Lower lobe of right lung (tissue), 2 donors: ENCODE measurements at places on chromosomes 5 and 9. TPM values are rescaled to one million over a fixed set of nuclear protein-coding genes. Genes with fewer than 3 reads are reported as not detected.

GRCh38 chr5:178359738-178360137, 127.1 kb upstream of the PHYKPL start:
- no peak overlapping the region for H3K27ac ChIP-seq
- H3K27me3 ChIP-seq: peaks cover 6% of the 10 kb centered on the region
- H3K4me3 ChIP-seq: no peak overlapping the region
- no peaks in the 10 kb centered on the region for H3K36me3 ChIP-seq
- H3K4me1 ChIP-seq: peaks cover 15% of the 10 kb centered on the region
- peak; percentile 7 for DNase-seq

The PCDHB16 gene
- total RNA-seq: 2.6 TPM

DNA sequence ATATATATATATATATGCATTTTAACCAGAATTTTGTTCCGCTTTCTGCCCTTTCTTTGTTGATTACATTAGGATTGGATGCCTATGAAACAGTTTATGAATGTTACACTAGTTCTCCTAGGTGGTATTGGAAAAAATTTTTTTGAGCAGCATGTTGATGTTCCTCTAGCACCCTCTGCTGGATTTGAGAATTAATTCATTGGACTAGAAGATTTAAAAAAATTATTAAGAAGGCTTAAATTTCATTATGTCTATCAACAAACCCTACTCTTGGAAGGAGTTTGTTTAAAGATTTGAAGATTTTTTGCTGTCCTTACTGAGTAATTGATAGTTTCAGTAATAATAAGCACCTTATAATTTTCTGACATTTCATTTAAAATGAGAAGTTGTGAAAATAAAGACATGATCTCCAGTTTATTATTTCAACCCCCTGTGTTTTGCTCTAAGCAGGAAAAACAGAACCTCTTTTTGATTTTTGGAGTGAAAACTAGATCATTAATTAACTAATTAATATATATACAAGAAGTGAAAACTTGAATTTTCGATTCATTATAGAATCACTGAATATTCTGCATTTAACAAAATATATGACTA, 89.6 kb downstream of the CCDC171 start:
- H3K36me3 ChIP-seq: no peaks in the 10 kb centered on the region
- no peak overlapping the region for H3K4me3 ChIP-seq
- DNase-seq: no peak
- no peak overlapping the region for H3K27ac ChIP-seq

DNA sequence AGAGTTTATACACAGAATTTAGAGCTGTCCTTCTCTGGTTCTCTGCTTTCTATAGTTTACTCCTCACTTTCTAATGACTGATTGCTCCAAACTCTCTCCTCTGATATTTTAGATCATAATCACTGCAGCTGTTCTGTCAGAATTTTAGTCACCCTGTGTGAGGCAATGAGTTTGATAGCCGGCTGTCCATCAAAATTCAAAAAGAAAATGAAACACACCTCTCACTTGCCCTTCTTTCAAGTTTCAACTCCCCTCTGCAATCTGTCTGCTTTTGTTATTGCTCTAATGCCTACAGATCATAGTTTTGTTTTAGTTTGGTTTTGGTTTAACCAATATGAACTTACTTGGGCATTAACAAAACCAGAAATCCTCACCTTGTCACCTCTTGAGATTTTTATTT, 23.3 kb upstream of the ABLIM3 start:
- DNase-seq: no peak
- H3K36me3 ChIP-seq: no peaks in the 10 kb centered on the region
- H3K4me1 ChIP-seq: peaks cover 6% of the 10 kb centered on the region

DNA sequence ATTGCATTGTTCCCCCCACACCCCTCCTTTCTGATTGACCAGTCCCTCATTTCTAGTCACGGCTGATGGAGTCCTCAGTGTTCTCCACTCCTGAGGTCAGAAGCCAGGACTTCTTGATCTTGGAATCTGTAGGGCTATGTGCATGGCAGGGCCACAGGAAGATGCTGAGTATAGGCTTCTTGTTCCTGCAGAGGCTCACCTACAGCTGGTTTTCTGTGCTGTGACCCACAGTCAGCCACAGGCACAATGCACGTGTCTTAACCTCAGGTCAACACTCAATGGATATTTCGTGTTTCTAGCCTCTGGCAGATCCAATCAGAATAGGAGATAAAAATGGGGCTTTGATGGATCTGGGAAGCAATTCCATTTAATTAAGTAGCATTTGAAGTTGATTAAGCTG, 14.3 kb upstream of the CXCL14 start:
- no peak overlapping the region for H3K4me3 ChIP-seq
- DNase-seq: no peak
- H3K27me3 ChIP-seq: peaks cover 5% of the 10 kb centered on the region
- H3K27ac ChIP-seq: no peak overlapping the region
- H3K36me3 ChIP-seq: no peaks in the 10 kb centered on the region

The DNM1 gene
- total RNA-seq: 8.8 TPM

- no peaks in the 10 kb centered on the region for H3K27me3 ChIP-seq
- no peak for DNase-seq
- H3K4me3 ChIP-seq: no peak overlapping the region
- H3K36me3 ChIP-seq: no peaks in the 10 kb centered on the region
- no peaks in the 10 kb centered on the region for H3K4me1 ChIP-seq
- no peak overlapping the region for H3K27ac ChIP-seq
Measured at GRCh38 chr9:78559449-78559885, 262.5 kb downstream of the PSAT1 start.

DNA sequence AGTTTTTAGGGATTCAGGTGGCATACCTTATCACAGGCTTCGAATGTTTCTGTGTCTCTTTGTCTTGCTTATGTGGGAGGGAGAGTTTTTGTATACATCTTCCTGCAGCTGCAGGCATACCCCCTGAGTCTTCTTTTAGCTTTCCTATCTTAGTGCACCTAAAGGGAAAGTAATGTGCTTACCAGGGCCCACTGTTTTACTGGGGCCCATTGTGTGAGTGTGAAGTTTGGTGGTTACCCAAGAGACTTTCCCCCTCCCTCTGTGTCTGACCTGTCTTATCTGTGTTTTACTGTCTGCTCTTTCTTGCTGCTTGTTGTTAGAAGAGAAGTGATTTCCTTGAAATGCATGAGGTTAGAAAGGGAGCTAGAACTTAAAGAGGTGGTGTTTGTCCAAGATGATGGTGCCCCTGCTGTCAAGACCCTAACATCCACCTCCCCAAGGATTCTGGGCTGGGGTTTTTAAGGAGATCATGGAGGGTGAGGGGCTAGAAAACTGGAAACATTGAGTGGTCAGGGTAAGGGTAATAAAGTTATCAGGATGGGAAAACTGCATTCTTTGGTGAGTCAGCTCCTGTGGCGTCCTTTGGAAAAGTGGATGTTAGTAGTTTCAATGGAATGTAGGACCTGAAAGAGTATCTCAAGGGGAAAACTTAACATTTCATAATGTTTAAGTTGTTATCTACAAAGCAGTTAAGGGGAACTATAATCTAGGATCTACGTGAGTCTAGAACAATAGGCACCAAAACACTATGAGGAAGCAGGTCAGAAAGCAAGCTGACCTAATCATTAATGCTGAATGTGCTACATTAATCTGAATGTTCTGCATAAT, 583.5 kb upstream of the TUSC1 start:
- no peaks in the 10 kb centered on the region for H3K27me3 ChIP-seq
- no peaks in the 10 kb centered on the region for H3K4me1 ChIP-seq
- H3K4me3 ChIP-seq: no peak overlapping the region
- H3K36me3 ChIP-seq: no peaks in the 10 kb centered on the region

The ATG10 gene
- 5.4 TPM for total RNA-seq

GRCh38 chr9:71302776-71303175, 181.4 kb upstream of the TRPM3 start:
- H3K4me1 ChIP-seq: no peaks in the 10 kb centered on the region
- no peaks in the 10 kb centered on the region for H3K36me3 ChIP-seq
- no peak for DNase-seq
- no peak overlapping the region for H3K27ac ChIP-seq
- H3K4me3 ChIP-seq: no peak overlapping the region
- no peaks in the 10 kb centered on the region for H3K27me3 ChIP-seq

- no peak overlapping the region for H3K4me3 ChIP-seq
- no peaks in the 10 kb centered on the region for H3K4me1 ChIP-seq
- DNase-seq: no peak
- no peaks in the 10 kb centered on the region for H3K36me3 ChIP-seq
Measured at GRCh38 chr5:16410338-16410737, 55.3 kb downstream of the ZNF622 start.

- no peaks in the 10 kb centered on the region for H3K4me1 ChIP-seq
- no peak overlapping the region for H3K27ac ChIP-seq
- H3K36me3 ChIP-seq: peaks cover 74% of the 10 kb centered on the region
Measured at GRCh38 chr5:75375414-75375813, 38.4 kb downstream of the HMGCR start.

GRCh38 chr5:93596676-93597490, 13.9 kb downstream of the NR2F1 start:
- H3K4me1 ChIP-seq: peaks cover 16% of the 10 kb centered on the region
- H3K36me3 ChIP-seq: no peaks in the 10 kb centered on the region
- peak overlapping the region; percentile 14 for H3K4me3 ChIP-seq
- peak; percentile 69 for DNase-seq

DNA sequence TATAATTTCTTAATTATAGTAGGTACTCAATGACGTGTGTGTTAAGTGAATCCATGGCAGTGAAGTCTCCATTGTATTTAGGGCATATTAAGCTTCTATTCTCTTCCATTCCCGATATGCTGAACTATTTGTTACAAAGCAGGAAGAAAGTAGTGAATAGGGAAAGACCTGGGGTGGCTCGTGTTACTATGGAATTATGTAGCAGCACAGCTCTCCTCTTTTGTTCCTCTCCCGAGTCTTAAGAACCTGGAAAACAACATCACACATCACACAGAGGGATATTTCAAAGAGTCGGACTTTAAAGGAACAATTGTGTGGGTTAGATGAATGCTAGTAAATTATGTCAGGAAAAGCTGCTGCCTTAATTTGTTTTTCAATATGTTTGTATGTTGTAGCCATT, 131.8 kb downstream of the PCSK5 start:
- no peak overlapping the region for H3K4me3 ChIP-seq
- no peak overlapping the region for H3K27ac ChIP-seq
- peaks cover 7% of the 10 kb centered on the region for H3K4me1 ChIP-seq
- DNase-seq: no peak
- H3K36me3 ChIP-seq: peaks cover 12% of the 10 kb centered on the region

- no peaks in the 10 kb centered on the region for H3K36me3 ChIP-seq
- H3K27me3 ChIP-seq: no peaks in the 10 kb centered on the region
Measured at GRCh38 chr9:22700171-22700570, 253.5 kb downstream of the DMRTA1 start.

- H3K4me3 ChIP-seq: peak overlapping the region; percentile 85
- DNase-seq: peak; percentile 85
Measured at GRCh38 chr9:127567035-127567729, 44.9 kb upstream of the STXBP1 start.

GRCh38 chr5:91129748-91130147, 253.4 kb downstream of the ARRDC3 start:
- no peak overlapping the region for H3K27ac ChIP-seq
- no peak overlapping the region for H3K4me3 ChIP-seq
- no peaks in the 10 kb centered on the region for H3K36me3 ChIP-seq
- H3K27me3 ChIP-seq: no peaks in the 10 kb centered on the region
- H3K4me1 ChIP-seq: peaks cover 19% of the 10 kb centered on the region

The CKMT2 gene
- 1.4 TPM for total RNA-seq

- peaks cover 10% of the 10 kb centered on the region for H3K27me3 ChIP-seq
- H3K4me1 ChIP-seq: peaks cover 21% of the 10 kb centered on the region
- no peak for DNase-seq
- no peaks in the 10 kb centered on the region for H3K36me3 ChIP-seq
Measured at GRCh38 chr9:129712634-129713401, 40.0 kb downstream of the PTGES start.

GRCh38 chr5:142391058-142391845, 66.4 kb upstream of the SPRY4 start:
- no peak for DNase-seq
- no peak overlapping the region for H3K4me3 ChIP-seq
- peaks cover 42% of the 10 kb centered on the region for H3K4me1 ChIP-seq
- peak overlapping the region; percentile 46 for H3K27ac ChIP-seq
- no peaks in the 10 kb centered on the region for H3K27me3 ChIP-seq

DNA sequence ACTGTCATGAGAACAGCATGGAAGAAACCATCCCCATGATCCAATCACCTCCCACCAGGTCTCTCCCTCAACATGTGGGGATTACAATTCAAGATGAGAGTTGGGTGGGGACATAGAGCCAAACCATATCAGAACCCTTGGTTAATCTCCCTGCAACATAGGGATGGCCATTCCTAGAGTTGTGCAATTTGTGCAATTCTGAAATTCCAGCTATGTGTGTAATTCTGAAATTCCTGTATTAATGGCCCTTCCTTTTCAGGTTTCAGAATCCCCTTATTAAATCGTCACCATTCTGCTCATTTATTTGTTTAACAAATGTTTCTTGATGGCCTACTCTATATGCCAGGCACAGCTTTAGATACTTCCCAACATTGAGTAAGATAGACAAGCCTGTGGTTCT, 282.6 kb downstream of the SMARCA2 start:
- no peaks in the 10 kb centered on the region for H3K36me3 ChIP-seq
- H3K27me3 ChIP-seq: no peaks in the 10 kb centered on the region
- no peaks in the 10 kb centered on the region for H3K4me1 ChIP-seq
- no peak overlapping the region for H3K4me3 ChIP-seq
- DNase-seq: no peak

GRCh38 chr9:107653263-107653821, 163.8 kb upstream of the KLF4 start:
- no peaks in the 10 kb centered on the region for H3K36me3 ChIP-seq
- no peak overlapping the region for H3K27ac ChIP-seq
- no peak overlapping the region for H3K4me3 ChIP-seq
- DNase-seq: no peak

DNA sequence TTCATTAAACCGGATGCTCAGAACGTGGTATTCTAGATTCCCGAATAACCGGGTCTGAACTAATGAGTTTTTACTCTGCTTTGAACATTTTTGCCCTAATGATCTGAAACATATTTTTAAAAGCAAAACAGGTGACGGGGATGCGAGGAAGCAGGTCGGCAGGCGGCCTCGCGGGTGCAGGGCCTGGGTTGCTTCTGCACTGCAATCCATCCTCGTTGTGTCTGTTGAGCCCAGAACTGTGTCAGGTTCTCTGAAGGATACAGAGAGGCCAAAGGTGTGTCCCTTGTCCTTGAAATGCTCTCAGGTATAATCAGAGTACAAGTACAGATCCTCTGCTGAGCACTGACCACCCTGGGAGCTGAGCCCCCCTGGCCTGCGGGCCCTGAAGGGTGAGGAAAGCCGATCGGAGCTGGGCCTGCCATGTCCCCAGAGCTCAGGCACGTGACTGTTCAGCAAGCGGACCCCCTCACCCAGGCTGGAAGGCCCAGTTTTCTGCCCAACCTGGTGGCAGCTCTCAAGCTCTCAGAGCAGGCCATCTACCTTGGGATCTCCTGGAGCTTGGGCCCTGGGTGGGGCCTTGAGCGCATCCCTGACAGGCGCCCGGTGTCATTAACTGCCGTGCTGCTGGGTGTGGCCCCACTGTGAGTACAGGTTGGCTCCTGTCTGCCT, 151.8 kb downstream of the OLFM1 start:
- DNase-seq: peak; percentile 27
- peaks cover 8% of the 10 kb centered on the region for H3K27me3 ChIP-seq
- no peaks in the 10 kb centered on the region for H3K4me1 ChIP-seq
- H3K36me3 ChIP-seq: no peaks in the 10 kb centered on the region
- H3K27ac ChIP-seq: no peak overlapping the region

GRCh38 chr5:82068723-82069122, 96.9 kb downstream of the ATG10 start:
- H3K36me3 ChIP-seq: no peaks in the 10 kb centered on the region
- no peaks in the 10 kb centered on the region for H3K4me1 ChIP-seq
- peak overlapping the region; percentile 17 for H3K4me3 ChIP-seq
- no peak for DNase-seq
